Osteocyte (in vitro differentiated cells): ENCODE measurements at places on chromosomes 2 and 18. TPM values are rescaled to one million over a fixed set of nuclear protein-coding genes. Genes with fewer than 3 reads are reported as not detected.

GRCh38 chr2:181163139-181163538 is 182.7 kb downstream of the UBE2E3 start:
- no peak for DNase-seq

Gene AGXT
- not detected in 2 replicates for total RNA-seq

DNA sequence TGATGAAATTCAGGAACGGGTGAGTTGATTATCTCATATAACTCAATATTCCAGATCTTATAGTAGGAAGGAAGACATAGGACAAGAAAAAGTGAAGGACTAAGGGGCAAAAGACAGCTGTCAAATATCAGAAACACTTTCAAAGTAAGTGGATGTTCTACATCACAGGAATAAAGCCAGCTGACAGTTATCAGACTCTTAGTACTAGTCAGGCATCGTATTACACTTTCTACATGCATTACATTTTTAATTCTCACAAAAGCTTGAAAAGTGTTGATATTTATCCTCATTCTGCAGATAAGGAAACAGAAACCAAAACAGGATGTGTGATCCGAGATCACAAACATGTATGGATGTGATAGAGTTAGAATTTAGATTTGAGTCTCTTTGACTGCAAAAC is 63.4 kb downstream of the DNAH6 start:
- no peak for DNase-seq

DNA sequence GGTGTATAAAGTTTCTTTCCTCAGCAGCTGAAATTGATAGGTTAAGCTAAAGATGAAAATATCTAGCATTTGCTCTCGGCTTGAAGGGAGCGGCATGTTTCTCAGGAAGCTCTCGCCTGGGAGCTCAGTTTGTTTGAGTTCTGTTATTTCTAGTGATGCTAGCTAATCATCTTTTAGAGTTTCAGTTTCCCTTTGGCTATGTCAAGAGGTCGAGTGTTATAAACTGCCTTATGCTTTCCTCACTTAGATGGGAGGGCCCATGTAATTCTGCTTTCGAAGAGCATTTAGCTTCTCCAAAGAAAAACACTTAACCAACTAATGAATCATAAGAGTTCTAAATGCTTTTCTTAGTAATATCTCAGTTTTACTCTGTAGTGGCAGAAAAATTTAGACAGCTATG is 33.6 kb downstream of the PLCL1 start:
- no peak for DNase-seq

DNA sequence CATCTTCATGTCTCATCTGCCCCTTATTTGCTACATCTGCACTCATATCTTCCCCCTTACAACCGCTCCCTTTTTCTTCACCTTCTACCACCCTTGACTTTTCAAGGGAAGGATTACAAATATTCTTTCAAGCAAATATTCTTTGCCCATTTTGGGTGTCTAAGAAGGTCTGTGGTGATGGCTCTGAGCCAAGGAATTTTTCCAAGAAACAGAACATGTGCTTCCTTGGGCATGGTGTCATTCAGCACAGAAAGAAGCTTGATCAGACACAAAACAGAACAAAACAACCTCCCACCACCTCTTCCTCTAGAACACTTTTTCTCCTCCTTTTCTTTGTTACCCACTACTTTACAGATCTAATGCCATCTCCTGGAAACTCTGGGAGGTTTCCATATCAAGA is 313.7 kb downstream of the SATB2 start:
- no peak for DNase-seq

Gene SNRNP27
- total RNA-seq, result 49.2 and 51.8 TPM in 2 replicates

Gene TEX44
- total RNA-seq, result not detected in 2 replicates

DNA sequence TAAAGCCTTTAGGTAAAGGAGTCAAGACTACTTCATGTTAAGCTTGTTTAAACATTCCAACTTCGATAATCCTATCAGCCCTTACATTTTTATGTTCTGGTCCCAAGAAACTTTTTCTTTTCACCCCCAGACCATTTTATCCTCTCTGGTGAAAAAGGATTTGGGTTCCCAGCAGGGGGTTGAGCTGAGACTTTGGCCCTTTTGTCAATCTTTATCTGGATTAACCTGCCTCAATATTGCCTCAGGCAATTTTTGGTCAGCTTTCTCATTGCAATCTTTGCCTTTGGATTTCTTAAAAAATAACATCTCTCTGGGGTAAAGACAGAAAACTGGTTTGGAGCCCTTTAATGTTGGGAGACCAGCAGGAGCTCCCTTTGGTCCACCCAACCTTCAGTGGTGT is 33.9 kb upstream of the CSRNP3 start:
- no peak for DNase-seq

Gene ABCG5
- total RNA-seq, result not detected in 2 replicates

Gene CPO
- total RNA-seq, result not detected in 2 replicates

DNA sequence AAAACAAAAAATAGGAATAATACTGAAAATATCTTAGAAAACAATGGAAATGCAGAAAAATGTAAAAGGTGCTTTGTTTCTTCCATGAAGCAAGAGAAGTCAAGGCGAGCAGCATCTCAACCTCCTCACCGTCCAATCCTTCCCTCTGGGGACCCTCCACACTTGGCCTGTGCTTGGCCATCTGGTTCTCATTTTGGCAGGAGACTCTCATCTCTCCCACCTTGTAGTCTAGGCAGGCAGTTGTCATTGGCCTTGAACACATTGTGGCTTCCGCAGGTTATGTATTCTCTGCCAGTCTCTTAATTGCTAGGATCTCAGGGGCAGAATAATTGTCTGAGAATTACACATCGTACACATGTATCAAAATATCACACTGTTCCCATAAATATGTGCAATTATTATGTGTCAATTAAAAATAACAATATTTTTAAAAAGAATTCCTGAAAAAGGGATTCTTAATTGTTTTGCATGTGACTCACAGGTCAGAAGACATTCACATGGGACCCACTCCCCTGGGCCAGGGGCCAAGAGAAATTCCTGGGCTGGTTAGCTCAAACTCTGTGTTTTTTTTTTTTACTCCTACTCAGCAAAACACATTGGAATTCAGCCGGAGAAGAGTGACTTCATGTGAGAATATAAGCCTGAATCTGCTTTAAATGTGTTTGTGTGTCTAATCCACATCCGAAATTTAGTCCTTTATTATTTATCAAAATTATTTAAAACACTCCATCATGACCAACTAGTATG is 14.0 kb upstream of the ANKRD62 start:
- no peak for DNase-seq

- no peak for DNase-seq
Measured at GRCh38 chr2:192886636-192887035, 691.9 kb upstream of the TMEFF2 start.

DNA sequence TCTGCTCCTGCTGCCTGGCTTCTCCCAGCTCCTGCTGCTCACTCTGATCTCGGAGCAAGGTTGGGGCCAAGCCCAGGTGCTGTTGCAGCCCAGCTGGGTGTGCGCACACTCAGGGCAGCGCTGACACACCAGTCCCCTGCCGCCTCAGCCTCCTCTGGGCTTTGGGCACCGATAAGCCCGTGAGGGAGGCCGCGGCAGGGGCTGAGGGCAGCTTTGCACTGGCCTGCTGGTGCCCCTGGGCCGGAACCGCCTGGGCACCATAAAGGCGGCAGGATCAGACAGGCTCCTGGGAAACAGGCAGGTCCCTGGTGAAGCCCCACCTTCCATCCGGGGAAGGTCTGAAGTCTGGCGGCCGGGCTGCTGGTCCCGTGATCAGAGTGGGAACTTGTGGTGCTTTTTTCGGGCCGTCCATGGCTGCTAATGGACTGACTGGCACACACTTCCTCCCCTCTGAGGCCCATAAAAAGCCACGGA is 14.1 kb upstream of the EML6 start:
- no peak for DNase-seq

GRCh38 chr2:81249152-81249551 is 944.6 kb upstream of the LRRTM1 start:
- DNase-seq, result no peak

DNA sequence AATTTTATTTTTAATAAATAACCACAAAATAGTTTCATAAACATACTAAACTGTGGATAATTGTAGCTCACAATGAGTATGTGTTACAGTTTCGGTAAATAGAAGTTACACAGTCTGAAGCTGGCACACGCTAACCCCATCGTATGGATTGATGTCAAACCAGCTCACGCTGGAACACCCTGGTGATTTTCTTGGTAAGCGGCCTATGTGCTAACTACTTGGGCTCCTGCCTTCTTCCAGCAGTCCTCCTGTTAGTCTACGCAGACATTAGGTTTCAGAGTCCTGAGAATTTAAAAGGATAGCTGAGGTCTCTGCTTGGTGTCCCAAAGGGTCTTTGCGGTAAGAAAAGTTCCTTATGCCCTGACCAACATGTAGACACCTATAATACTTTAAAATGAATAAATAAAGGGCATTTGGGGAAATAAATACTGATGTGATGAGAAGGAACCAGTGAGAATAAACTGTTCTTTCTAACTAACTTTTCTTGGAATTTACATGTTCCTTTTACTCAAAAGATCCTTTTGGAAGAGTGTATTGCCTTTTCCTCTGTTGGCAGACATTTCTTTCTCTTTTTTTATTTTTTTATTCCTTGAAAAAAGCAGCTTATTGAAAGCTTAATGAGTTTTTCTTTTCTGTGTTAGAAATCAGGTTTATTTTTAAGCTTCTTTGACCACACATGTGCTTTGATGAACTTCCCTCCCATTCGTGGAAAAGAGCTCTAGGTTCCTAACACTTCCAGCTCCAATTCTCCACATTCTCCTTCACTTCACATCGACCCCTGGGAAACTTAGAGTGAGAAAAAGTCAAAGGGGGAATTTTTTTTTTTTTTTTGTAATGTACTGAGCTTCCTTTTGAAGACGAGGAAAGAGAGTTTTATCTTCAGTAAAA is 322.2 kb downstream of the IRS1 start:
- DNase-seq, result no peak

Gene TFPI
- 325 and 334 TPM in 2 replicates for total RNA-seq

- DNase-seq, result no peak
Measured at GRCh38 chr2:217856871-217857270, 145.9 kb downstream of the TNS1 start.

GRCh38 chr2:39114771-39115170 is 6.1 kb downstream of the SOS1 start:
- no peak for DNase-seq

DNA sequence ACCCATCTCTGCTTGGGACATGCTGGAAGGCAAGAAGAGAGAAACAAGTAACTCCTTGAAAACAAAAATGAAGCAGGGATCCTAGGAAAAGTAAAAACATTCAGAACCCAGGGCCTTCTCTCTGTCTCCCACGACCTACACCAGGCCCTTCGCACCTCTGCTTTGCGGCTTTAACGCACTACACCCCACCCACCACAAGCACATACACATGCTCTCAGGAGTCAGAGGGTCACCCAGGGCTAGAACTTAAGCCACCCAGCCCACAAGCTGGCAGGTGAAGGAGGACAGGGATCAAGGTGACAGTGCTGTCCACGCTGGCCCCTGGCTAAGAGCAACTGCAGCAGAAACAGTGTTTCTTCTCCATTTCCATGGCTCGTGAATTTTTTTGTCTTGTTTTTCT is 72.2 kb downstream of the BCL11A start:
- no peak for DNase-seq

DNA sequence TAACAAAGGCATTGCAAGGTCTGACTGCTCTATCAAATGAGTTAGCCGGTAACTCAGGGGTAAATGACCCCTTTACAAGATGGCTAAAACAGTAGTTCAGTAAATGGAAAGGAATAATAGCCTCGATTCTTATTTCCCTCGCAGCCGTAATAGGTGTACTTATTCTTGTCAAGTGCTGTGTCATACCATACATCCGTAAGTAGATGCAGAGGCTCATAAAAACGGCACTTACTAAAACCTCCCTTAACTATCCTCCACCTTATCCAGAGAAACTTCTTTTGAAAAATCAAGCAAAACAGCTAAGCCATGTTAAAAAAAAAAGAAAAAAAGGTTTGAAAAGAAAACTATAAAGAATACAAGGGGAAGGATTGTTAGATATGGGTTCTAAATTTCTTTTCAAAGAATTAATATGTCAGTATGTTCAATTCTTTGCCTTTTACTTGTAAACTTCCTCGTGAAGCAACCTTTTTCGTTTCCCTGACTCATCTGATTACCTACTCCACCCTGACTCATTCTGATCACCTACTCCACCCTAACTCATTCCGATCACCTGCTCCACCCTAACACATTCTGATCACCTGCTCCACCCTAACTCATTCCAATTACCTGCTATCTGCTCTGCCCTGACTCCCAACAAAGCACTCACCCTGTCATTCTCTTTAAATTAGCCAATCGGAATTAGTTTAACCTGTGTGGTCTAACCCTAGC is 127.5 kb downstream of the SPAG16 start:
- no peak for DNase-seq
